ENCODE measurements at places on chromosomes 3 and 15.

DNA sequence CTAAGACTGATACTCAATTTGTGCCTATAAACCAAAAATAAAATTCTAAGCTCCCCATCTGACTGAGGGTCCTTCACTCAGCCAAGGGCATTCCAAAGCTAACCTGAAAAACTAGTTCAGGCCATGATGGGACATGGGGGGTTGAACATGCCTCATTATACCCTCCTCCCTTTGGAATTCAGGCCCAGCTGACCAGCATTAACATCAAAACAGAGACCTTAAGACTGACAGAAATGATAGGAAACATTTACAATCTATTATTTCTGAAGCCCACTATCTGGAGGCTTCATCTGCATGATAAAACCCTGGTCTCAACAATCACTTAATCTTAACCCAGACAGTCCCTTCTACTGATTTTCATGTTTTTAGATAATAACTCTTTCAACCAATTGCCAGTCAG lies 140.4 kb downstream of the ANO10 start:
- no peak for DNase-seq

DNA sequence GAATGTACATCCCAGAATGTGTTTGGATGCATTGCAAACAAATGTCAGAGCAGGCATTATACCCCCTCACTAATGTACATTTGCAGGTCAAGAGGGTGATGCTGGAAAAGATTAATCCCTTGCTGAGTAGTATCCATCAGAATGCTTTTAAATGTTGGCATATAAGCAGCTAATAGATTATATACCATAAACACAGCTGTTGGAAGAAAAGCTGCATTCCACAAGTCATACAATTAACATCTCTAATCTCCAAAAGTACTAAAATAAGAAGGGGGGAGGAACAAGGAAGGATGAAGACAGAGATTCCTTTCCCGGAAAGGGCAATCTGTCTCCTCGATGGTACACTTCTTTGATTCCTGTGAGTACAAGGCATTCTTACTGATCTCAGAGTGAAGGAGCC lies 445.7 kb upstream of the CDIN1 start:
- no peak for DNase-seq

DNA sequence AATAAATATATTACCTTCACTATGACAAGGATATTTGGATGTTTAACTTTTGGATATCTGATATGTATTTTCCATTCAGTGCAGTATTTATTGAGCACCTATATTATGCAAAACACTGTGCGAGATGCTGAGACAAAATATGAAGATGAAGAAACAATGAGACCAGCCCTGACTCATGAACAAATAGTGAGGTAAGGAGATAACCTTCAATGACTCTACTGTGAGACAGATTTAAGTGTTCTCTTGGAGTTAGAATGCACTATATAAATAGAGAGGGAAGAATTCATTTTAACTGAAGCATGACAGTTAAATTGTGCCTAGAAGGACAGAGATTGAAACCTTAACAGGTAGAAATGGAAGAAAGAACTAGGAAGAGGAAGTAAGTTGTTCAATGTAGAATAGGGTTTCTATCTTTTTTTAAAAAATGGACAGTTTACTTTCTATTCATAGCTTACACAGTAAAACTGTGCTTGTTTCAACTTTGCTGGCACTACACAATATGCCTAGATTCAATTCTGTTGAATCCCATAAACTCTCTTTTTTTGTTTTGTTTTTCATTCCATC lies 124.2 kb downstream of the ZBTB20 start:
- DNase-seq, result no peak

GRCh38 chr15:73751899-73752805 lies 999 bp downstream of the INSYN1 start:
- no peak for DNase-seq
